Left cardiac atrium (tissue), 4 donors: ENCODE measurements at places on chromosomes 4 and X. TPM values are rescaled to one million over a fixed set of nuclear protein-coding genes. Genes with fewer than 3 reads are reported as not detected.

SAGE1 gene
- not detected for total RNA-seq

GABRG1 gene
- not detected for total RNA-seq

DNA sequence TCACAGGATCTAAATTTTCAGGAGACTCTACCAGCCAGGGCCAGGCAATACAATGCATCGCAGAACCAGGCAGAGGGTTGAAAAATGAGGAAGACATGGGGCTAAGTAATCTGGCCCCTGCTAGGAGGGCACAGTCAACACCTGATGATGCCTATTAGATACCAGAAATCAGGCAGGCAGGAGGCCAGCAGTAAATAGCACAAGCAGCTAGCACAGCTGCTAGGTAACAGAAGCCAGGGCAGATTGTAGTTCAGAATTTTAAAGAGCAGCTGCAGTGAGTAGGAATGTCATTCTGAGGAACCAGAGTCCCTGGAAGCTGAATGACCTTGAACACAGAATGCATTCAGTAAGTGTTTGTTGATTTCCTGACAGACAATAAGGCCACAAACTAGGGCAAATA is 38.8 kb upstream of the TRPC5OS start:
- no peak for DNase-seq

NDST4 gene
- not detected for total RNA-seq

GRCh38 chr4:109395694-109396093 is 37.9 kb upstream of the SEC24B start:
- no peak for DNase-seq

- DNase-seq, result no peak
These were observed 947.9 kb downstream of the FAT4 start for GRCh38 chr4:126262665-126263064.

- DNase-seq, result no peak
These were observed 1070.2 kb upstream of the TENM3 start for GRCh38 chr4:181173046-181173445.

ZNF711 gene
- total RNA-seq, result 3.1 TPM

GRCh38 chr4:60216752-60217151 is 983.4 kb upstream of the ADGRL3 start:
- no peak for DNase-seq

USP17L22 gene
- not detected for total RNA-seq
